ENCODE measurements at places on chromosomes 7 and 10.

- DNase-seq: no peak
These were observed 65.8 kb downstream of the STK17A start for GRCh38 chr7:43648473-43649406.

DNA sequence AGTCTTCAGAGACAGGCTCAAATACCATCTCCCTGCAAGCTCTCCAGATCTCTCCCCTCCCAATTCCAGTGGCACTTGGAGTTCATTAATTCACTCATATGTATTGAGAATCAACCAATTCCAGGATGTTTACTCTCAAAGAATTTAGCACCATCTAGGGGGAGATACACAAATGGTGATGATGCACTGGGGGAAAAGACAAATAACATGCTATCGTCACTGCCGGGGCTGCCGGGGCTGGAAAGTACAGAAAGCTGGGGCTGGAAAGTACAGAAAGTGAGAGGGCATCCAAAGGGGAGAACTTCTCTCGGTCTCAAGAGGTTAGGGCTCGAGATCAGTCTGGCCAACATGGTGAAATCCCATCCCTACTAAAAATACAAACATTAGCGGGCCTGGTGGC, 118.7 kb downstream of the MKX start:
- no peak for DNase-seq

DNA sequence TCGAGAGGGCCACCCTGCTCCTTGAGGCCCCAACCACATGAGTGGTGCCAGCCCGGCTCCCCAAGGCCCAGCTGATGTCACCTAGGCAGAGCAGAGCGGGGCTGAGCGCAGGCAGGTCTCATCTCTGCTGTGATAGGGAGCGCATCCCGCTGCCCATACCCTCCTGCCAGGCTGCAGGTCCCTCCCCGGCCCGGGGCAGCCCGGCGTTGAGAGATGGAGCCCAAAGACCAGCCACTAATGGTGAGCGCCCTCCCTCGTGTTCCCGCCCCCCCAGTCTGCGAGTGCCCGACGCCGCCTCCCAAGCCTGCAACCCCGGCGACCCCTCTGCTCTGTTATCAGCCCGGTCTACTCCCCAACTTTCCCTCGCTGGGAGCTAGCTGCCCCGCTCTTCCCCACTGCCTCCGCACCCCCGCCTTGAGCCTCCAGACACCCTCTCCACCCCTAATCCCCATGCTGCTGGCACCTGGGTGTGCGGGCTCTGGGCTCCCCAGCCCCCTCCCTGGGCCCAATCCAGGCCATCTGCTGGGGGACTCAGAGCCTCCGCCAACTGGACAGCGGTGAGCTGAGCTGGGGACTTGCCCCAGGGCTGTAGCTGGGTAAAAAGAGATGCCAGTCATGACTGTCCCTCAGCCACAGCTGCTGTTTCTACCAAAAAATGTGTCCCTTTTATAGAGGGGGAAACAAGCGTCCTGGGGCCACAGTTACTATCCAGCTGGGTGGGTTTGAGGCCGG, 19.7 kb upstream of the CHST12 start:
- DNase-seq: no peak

DNA sequence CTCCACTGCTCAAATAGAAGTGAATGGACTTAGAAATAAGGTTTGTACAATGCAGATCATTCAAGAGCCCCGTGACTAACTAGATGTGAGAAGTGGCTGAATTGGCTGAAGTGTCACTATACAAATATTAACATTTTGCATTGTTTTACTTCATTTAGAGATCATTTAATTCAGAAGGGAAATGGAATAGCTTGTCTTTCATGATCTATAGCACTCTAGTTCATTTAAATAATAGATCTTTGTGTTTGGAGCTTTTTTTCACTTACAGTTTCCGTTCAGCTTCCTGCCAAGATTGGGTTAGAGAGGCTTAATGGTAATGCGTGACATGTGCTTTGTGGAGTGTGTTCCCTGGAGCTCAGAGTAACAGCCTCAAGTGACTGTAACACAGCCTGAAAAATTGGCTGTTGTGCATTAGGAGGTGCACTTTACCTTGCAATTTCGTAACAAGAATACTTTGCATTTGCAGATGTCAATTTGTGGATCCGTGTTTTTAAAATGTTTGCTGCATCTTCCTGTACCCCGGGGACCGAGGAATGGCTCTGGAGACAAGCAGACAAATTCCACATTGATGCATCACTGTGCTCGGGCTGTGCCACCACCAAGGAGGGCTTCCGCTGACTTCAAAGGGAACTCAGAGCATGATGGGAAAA, 170.3 kb downstream of the NRP1 start:
- DNase-seq: no peak

- DNase-seq: no peak
These were observed 2.2 kb upstream of the PON3 start for GRCh38 chr7:95398155-95398940.

GRCh38 chr10:131638880-131639278, 261.9 kb upstream of the PPP2R2D start:
- no peak for DNase-seq

- DNase-seq: no peak
These were observed 136.7 kb downstream of the PLPP4 start for GRCh38 chr10:120593693-120594092.

GRCh38 chr10:98373260-98374040, 41.5 kb downstream of the PYROXD2 start:
- DNase-seq: no peak

DNA sequence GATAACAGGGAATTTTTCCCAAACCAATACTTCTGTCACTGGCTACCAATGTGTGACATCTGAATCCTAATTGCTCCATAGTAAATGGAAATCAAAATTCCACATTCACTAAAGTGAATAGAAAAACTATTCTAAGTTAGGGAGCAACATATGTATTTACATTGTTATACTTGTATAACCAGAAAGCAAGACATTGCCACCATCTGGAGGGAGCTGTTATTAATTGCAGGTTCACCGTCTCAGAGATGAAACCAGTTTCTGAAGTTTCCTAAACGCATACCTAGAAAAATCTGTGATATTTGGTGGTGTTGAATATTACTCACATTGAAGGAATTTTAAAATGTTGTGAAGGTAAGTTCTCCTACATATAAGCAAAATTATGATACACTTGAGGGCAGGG, 390.1 kb downstream of the NXPH1 start:
- no peak for DNase-seq

GRCh38 chr10:126504761-126505112, 116.5 kb upstream of the ADAM12 start:
- no peak for DNase-seq

- no peak for DNase-seq
These were observed 47.5 kb upstream of the HNRNPH3 start for GRCh38 chr10:68284062-68285001.

DNA sequence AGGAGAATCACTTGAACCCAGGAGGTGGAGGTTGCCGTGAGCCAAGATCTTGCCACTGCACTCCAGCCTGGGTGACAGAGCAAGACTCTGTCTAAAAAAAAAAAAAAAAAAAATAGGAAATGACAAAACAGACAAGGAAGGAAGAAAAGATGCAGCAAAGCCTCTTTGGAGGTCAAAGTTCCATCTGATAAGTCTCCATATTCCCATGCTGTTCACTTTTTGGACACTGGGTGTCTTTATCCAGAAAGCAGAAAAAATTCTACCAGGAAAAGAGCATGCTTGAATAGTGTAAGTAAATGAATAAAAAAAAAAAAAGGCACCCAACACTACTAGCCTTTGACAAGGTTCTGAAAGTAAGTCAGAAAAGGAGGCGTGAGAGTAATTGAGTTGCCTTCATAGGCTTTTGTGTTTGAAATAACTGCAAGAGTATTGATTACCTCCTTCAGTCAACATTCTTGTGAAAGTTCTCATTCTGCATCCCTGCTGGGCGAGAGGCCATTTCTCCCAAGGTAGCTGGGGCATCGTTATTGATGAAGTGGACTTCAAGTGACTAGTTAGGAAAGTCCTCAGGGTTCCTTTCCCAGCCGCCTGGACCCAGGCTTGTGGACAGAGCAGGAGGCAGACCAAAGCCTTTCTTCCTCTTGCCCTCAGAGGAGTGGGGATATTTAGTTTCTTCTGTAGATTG, 133.3 kb upstream of the KIF5B start:
- no peak for DNase-seq

DNA sequence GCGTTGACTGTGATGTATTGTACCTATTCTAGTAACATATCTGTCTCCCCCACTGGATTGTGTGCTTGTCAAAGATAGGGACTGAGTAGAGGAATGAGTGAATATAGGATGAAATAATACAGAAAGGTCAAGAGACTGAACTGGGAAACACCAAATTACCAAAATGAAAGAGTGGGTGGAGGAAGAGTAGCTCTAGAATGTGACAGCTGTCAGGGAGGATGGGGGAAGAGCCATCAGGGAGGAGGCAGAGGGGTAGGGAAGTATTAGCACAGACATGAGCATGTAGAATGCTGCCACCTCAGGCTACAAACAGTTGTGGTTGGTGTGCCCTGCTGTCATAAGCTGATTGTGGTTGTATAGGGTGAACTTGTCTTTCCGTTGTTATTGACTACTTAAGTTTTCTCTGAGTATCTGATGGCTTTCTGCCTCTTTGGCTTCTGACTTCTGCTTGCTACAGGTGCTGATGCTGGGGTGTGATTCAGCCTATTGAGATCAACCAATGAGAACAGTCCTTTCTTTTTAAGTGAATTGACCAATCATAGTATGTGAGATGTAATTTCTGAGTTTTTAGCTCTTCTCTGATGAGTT, 5.6 kb downstream of the CCSER2 start:
- no peak for DNase-seq

DNA sequence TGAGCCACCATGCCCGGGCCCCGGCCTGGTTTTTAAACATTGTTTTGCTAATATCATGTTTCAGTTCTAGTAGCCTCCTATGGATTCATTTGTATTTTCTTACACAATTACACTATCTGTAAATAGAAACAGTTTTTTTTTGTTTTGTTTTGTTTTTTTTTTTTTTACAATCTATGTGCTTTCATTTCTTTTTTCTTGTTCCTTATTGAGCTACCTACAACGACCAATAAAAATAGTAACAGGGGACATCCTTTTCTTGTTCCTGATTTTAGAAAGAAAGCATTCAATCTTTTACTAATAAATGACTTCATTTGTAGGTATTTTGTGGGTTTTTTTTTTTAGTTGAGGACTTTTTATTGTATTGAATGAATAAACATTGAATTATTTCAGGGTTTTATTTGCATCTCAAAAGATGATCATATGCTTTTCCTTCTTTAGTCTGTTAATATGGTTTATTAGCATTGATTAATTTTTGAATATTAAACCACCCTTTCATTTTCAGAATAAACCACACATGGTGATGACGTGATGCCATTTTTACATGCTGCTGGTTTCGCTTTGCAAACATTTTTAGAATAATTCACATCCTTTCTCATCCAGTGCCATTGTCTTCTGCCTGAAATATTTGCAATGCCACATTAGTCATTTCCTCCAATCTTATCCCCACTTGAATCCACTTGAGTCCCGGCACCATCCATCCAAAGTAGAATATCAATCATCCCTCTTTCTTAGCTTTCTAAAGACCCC, 18.1 kb upstream of the AKR1E2 start:
- DNase-seq: no peak

- DNase-seq: no peak
These were observed 109.2 kb downstream of the DPY19L1 start for GRCh38 chr7:34928052-34928451.

- no peak for DNase-seq
These were observed 720.5 kb downstream of the GRID1 start for GRCh38 chr10:85645926-85646711.

DNA sequence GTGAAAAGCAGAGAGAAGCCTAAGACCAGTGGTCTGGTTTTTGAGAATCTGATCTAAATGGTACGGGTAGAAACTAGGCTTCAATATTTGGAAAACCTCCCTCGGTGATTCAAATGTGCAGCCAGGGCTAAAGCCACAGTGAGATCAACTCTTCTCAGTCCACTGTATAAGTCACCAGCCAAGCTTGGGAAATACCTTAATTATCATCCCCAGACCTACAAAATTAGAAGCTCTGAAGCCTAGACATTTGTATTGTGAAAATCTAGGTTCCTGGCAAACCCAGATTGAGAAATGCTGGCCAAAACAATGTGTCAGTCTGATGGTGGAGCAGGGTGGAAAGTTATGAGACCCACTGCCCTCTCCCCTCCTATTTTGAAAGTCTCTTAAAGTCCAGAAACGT, 131.7 kb downstream of the DGKI start:
- no peak for DNase-seq

- no peak for DNase-seq
These were observed 322.3 kb downstream of the ZNF716 start for GRCh38 chr7:57772126-57772924.

DNA sequence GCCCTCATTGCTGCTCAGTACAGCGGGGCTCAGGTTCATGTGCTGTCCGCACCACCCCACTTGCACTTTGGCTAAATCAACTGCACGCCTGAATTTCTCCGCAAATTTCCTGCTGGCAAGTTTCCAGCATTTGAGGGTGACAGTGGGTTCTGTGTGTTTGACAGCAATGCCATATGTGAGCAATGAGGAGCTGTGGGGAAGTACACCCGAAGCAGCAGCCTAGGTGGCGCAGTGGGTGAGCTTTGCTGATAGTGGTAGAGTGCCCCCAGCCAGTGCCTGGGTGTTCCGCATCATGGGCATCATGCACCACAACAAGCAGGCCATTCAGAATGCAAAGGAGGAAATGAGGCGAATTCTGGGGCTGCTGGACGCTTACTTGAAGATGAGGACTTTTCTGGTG, 103.9 kb upstream of the POT1 start:
- DNase-seq: no peak

- peak; percentile 62 for DNase-seq
These were observed 206.9 kb upstream of the KLF14 start for GRCh38 chr7:130940907-130941306.

DNA sequence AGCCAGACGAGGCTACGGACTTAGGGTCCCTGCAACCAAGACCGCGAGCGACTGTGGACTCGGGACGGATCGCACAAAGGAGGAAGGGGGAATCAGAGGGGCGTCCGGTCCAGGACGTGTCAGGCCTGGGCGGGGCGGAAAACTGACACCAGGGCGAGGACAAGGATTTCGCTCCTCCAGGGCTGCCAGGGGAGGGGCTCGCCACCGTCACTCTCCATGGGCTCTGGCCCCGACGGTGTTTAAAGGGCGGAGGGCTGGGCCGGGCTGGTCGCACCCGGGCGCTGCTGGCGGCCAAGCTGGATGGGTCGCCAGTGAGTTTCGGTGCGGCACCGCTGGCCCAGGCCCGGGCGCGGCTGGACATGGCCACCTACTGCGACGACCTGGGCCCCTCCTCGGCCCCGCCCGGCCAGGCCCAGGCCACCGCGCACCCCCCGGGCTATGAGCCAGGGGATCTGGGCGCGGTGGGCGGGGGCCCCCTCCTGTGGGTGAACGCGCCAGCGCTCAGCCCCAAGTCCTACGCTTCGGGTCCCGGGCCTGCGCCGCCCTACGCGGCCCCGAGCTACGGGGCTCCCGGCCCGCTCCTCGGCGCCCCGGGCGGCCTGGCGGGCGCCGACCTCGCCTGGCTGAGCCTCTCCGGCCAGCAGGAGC, at the start of gene FOXI2:
Gene FOXI2, plus strand, starts transcription at position 271 of the 648 bp plus-strand sequence. Its CDS starts 89 bp downstream, at position 360.
- no peak for DNase-seq

DNA sequence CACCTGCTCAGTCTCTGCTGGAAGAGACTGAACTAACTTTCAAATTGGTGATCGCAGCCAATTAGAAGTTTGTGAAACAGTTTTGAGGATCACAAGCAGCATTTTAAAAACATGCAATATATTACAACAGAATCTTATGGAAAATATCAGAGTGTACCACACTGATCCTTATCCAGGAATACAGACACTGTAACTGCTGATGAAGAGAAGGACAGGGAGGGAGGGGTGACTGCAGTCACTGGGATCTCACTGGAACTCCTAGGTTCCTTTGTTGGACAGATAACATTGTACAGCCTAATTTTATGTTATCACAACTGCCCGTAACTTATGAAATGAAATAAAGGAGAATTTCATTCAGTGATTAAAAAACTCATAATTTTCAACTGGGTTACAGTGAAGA, 6.8 kb upstream of the UBN2 start:
- DNase-seq: no peak
